ENCODE measurements at places on chromosomes 1 and 21.
A peak's percentile ranks its signal among the peaks of the same experiment; 100 is the strongest.

DNA sequence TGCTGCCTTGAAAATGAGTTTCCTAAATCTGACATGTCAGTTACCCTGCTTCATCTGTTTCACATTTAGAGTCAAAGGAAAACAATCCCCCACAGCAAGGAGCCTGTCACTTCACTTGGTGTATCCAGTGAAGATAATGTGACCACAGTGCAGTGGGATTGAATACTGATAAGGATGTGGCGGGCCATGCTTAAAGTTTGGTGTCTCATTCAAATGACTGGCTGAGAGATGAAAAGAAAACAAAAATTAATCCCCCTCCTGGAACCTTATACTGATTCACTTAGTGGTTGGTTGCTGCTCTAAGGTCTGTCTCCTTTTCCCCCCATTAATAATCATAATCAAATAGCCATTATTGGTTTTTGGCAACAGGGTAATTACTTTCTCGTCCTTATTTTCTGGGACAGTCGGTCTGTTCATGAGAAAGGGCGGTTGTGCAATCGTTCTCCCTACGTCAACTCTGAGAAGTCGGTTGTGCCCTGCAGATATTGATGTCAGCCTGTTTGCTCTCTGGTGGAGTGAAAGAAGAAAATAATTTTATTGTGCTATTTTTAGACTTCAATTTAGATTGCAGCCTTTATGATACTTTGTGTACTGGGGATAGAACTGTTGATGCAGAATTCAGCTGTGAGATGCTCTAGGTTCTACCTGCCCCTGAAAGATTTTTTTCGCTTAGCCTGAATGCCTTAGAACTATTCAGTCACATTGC is 360.2 kb downstream of the DISC1 start:
- no peak for DNase-seq

DNA sequence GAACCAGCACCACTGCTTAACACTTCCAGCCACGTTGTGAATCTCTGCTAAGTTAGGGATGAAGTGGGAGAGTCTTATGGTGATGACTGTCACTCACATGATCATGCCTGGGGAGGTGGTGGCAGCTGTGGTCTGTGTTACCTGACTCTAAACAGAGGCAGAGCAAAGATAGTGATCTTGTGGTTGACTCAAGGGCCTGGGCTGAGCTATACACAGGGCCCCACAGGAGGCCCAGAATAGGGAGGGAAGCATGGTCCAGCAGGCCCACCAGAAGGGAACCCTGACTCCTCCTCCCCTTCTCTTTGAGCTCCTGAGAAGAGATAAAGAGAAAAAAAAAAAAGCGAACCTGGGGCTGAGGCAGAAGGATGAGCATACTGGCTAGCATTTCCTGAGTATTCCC is 55.0 kb downstream of the PLXNA2 start:
- no peak for DNase-seq

GRCh38 chr21:45074048-45074817 is at the start of gene ADARB1:
TSS of gene ADARB1 (plus strand) at chr21:45074580. CDS start at chr21:45171657, 97,077 bp downstream.
- peak; percentile 33 for DNase-seq

DNA sequence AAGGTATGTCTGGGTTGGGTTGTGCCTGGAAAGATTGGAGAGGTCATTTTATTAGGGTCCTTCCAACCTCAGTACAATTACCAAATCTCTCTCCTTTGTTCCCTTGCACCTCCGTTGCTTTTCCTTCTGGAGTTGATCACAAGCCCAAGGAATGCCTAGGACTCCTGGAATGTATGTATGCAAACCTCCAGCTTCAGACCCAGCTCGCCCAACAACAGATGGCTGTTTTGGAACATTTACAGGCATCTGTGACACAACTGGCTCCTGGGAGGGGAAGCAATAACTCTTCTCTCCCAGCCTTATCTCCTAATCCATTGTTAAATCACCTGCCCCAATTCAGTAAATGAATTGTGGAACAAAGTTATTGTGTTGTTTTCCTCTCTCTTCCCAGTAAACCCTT is 8.3 kb downstream of the TSACC start:
- no peak for DNase-seq

- no peak for DNase-seq
These were observed 1.2 kb downstream of the ATP2B4 start for GRCh38 chr1:203627851-203628200.

GRCh38 chr1:22238356-22239224 is 95.7 kb upstream of the WNT4 start:
- no peak for DNase-seq

DNA sequence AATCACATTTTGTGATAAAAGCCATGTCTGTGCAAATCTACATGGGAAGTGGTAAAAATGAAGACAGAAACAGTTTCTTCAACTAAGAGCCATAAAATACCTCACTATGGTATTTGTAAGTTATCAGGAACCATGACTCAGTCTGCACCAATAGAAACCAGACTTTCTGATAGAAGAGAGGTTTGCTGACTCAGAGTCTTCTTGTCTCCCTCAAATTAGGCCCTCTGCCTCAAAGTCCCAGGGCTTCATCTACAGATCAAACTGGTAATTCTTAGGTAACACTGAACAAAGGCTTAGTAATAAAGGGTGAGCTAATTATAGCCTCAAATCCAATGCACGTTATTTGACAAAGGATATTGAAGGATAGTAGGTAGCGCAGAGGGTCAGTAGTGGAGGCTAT is 30.9 kb upstream of the SSX2IP start:
- DNase-seq, result peak; percentile 61

DNA sequence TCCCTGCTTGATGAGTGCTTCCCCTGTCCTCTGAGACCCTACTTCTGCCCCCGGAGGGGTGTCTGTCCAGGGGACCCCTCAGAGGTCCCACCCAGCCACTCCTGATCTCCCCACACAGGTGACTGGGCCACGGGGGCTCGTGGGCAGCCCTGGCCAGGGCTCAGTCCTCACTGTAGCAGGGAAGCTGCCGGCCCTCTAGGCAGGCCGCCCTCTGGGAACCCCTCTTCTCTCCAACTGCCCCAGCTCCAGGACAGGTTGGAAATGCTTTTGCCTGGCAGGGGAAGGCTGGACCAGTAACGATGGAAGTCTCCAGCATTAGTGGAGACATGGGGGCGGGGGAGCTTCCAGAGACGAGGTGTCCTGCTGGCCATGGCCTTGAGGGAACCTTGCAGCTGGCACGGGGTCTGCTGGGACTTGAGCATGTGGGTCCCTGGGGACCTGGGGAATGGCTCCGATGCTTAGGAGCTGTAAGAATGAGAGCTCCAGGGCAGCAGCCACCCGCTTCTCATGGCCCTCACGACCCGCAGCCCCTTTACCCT is 3.1 kb upstream of the FNDC10 start:
- DNase-seq, result no peak

DNA sequence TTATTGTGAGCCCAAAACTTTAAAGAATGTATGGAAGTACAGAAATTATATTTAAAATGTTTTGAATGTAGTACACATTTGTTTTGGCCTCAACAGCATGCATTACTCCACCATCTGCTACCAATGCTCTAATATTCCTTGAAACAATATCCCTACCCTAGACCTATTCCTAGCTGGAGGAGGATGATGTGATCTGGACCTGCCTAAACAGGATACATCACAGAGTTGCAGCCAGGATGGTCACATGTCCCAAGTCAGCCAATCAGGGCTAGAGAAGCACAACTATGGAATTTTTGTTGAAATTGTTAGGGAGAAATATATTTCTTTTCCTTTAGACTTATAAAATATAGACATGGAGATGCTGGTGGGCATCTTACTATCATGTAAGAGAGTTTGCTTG is 623.3 kb upstream of the NR5A2 start:
- no peak for DNase-seq

DNA sequence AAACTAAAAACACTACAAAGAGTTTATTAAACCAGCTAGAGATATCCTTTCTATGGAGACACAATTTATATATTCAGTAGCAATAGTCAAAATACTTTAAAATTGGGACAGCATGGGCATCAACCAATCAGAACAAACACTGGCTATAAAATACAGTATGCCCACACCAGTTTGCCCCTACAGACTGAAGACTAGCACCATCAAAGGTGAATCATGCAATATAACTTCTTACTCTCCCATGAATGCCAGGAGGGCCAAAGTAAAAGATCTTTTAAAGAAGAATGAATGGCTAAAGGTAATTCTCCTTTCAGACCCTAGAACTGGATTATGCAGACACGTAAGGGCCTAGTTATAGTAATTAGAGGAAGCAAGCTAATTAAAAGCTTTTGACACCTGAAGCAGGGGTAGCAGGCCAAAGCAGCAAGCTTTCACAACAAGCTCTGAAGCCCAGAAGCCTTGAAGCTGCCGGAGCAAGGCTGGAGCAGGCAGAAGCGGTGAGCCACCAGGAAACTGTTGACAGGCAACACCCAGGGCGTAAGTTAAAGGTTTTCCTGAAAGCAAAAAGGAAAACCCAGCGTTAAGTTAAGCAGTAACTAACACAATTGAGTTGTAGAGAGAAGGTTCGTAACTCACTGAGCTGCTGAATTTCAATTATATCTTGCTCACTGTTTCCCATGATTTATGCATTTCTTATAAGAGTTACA is 99.3 kb downstream of the CDC42BPA start:
- no peak for DNase-seq

DNA sequence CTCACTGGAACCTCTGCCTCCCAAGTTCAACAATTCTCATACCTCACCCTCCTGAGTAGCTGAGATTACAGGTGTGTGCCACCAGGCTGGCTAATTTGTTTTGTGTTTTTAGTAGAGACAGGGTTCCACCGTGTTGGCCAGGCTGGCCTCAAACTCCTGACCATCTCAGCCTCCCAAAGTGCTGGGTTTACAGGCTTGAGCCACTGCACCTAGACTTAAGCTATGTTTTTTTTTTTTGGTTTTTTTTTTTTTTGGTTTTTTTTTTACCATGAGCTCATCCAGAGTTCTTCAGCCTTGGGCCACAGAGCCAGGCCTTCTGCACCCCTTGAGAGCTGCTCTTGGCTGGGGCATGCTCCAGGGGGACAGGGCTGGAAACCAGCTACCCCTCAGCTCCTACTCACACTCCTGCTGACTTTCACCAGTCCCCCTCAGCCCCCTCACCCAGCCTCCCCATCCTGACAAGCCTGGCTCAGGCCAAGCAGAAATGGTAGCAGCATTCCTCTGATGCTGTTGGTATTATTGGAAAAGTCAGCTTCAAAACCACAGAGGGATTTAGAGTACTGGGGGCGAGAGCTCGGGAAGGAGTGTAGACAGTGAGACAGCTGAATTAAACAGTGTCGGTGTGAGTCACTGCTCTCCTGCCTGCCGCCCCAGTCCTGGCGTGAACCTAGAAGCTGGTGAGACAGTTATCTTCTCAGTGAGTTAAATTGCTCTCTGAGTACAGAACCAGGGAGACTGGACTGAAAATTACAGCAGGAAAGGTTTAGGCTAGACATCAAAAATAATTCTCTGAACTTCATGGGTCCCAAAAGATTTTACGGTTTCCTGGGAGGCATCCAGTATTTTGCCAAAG is 63.7 kb downstream of the NAV1 start:
- peak; percentile 63 for DNase-seq

DNA sequence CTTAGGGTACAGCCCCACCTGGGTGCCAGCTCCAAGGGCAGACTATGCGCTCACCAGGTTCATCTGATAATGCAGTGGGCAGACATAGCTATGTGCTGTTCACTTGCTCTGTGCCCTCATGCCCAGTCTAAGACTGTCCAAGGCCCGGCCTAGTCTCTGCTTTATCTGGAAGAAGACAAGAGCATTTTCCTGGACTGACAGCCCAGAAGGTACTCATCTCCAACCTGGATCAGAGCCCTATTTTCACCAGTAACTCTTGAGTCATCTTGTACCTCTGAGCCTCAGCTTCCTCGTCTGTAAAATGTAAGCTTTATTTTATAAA is 28.5 kb upstream of the LRRC8C start:
- no peak for DNase-seq

GRCh38 chr1:29747196-29747595 is 510.9 kb downstream of the PTPRU start:
- no peak for DNase-seq

DNA sequence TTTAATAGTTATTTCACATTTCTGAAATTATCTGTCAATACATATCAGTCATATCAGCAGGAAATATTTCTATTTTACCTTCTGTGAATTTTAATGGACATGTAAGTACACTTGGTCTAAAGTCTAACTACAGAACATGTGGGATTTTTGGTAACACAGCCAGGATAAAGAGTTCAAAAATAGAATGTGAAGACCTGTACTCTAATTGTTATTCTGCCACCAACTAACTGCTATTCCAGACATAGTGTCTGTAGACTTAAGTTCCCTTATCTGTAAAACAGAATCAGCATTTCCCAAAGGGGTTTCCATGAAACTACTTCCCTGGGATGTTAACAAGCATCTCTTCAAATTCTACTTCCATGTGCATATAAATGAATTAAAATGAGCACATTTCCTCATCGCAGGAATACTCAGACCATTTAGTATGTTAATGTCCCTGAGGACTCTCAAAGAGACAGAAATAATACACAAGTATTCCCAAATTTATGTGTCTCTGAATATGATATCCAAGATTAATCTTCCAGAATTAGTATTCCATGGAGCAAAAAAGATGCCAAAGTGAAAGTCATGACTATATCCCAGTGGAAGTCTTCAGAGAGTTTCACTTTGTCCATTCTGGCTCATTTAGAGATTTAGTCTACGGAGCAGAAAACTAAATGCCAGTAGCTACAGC is 325.6 kb downstream of the NEGR1 start:
- DNase-seq, result no peak

DNA sequence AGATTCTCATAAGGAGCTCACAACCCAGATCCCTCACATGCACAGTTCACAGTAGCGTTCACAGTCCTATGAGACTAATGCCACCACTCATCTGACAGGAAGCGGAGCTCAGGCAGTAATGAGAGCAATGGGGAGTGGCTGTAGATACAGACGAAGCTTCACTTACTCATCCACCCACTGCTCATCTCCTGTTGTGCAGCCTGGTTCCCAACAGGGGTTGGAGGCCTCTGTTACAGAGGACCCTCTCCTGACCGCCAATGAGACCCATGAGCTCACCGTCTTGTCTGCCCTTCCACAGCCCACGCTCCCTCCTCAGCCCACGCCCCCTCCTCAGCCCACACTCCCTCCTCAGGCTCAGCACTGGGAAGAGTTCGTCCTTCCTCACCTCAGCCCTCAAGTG is 39.6 kb downstream of the RSPH1 start:
- DNase-seq, result no peak

- no peak for DNase-seq
These were observed 183.0 kb downstream of the PHTF1 start for GRCh38 chr1:113576271-113576670.

DNA sequence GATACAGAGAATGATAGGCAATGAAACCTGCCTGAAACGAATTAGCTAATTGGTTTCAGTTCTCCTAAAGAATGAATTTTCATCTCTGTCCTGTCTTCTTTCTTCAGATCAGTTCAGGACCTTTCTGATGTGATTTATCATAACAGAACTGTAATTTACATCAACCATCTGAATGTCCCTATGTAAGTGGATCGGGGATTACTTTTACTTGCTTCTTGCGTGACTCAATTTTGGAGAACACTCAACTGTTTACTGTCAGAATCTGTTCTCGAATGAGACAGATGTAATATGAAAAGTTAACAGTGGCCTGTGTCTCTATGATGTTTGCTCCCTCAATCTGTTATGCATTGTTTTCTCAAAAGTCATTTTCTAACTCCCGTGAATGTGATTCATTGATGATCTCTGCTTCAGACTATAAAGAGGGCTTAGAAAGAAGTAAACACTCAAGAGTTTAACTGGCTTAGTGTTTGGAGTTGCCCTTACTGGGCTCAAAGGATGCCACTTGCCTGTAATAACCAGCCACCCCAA is 111.0 kb downstream of the GABPA start:
- DNase-seq, result no peak

GRCh38 chr1:74641876-74642275 is 31.7 kb downstream of the ERICH3 start:
- DNase-seq, result no peak

GRCh38 chr1:61226791-61227567 is 144.6 kb downstream of the NFIA start:
- DNase-seq, result no peak
